Stimulated activated CD8-positive, alpha-beta memory T cell treated with anti-CD3 and anti-CD28 coated beads, Interleukin-12 subunit alpha, Interleukin-12 subunit beta, amount 100 ng/mL, for 4 hours (primary cell): ENCODE measurements at places on chromosomes 16 and 17.

DNA sequence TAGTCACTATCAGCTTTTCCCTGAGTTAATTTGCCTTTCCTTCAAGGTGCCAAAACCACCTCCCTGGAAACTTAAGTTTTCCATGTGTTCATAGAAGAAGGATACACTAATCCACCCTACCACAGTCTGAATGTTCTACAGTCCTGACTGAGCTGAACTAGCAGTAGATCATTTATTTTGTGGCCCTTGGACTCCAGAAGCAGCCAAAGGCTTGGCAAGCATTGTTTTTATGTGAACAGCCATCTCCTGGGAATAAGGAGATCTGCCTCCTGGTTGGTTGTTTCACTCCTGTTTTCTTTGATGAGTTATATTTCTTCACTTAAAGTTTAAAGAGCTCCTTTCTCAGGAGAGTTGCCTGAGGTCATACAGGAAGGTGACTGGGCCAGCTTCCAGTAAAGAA is 634.6 kb upstream of the SOX9 start:
- DNase-seq = no peak

DNA sequence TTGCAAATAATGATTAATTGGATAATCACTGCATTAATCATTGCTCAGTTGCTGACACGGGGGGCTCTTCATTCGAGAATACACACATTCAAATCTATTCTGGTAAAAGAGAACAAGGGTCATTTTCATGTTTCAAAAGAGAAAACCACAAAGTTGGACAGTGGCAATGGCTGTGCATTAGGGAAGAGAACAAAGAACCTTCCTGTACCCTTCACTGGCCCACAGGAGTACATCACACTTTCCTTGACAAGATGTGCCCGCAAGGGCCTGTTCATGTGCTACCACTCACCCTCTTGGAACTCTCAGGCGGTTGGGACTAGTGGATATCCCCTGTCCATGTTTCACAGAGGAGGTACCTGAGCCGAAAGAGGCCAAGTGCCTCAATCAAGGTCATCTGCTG is 223.2 kb downstream of the ZFHX3 start:
- DNase-seq = no peak

DNA sequence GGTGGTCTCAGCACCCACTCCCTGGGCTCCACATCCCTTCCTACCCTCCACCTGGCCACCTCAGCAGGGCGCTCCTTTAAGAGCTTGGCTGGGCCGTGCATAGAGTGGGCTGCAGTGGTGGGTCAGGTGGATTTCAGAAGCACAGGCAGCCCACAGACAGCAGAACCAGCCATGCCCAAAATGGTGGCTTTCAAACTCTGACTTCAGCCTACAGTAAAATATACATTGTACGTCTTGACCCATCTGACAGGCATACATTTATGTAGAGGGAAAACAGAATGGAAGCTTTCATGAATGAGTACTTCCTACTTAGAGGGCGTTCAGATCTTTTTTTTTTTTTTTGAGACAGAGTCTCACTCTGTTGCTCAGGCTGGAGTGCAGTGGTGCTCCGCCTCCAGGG is 26.0 kb upstream of the LASP1NB start:
- DNase-seq = no peak

DNA sequence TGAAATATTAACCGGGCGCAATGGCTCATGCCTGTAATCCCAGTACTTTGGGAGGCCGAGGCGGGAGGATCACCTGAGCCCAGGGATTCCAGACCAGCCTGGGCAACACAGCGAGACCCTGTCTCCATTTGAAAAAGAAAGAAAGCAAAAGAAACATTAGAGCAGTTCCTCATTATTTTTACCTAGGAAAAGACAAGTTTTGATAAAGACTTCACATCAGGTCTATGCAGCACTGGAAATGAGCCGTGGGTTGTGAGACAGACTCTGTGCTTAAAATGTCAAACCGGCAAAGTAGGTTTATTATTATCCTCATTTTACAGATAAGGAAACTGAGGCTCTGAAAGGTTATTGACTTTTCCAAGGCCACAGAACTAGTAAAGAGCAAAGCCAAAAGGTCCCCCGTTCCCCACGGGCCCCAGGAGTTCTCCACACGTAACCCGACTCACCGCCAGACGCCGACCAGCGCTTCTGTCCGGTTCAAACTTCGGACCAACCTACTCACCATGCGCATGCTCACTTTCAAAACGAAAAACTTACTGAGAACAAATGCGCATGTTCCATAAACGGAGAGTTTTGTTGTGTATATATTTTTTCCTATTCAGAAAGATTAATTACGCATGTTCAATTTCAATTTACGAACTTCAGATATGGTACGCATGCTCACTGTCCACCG is 356 bp downstream of the TUBD1 start:
- no peak for DNase-seq

GRCh38 chr17:31824766-31825360 is 34.2 kb downstream of the COPRS start:
- DNase-seq = no peak

GRCh38 chr16:12210925-12211869 is 234.7 kb downstream of the SNX29 start:
- DNase-seq = no peak

DNA sequence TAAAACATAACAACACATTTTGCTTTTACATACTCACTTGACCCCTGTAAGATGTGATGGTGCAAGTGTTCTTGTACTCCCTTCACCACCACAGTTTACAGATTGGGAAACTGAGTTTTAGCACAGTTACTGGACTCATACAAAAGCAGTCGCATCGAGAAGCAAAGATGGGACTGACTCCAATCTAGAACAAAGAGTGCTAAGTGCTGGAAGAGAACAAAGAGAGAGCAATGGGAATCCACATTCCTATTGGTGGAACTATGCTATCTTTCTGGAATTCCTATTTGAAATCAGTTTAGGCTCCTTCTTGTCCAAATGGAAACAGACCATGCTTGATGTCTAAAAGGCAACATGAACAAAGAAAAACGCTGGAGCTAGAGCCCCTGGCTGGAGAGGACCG is 9.1 kb downstream of the TOM1L2 start:
- DNase-seq = no peak

- no peak for DNase-seq
Measured at GRCh38 chr16:21116148-21116693, 34.4 kb downstream of the DNAH3 start.

DNA sequence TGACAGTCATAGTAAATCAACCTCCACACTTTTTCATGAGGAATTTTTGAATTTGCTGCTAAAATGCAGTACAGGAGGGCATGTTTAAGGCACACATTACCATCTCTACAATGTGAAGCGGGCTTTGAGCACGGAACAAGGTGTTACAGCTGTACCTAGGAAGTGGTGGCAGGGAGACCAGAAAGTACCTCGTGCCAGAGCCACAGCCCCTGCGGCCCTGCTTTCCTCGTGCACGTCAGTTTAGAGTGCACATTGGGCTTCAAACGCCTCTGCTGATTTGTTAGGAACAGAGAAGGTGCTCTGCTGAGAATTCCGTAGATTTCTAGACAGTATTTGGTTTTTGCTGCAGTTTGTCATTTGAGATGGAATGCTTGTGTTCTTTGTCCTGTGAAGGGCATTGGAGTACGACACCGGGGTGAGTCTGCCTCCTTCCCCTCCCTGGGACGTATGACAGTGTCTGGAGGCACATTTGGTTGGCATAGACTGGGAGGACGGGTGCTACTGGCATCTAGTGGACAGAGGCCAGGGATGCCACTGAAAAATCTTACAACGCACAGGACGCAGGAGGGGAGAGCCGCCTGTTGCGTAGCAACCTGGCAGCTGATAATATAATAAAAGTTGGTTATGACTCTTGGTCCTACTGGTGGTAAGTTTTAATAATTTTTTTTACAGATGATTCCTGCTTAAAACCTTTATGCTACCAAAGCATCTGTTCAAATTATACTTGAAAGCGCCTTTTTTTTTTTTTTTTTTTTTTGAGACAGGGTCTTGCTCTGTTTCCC is 9.1 kb downstream of the FOXK2 start:
- DNase-seq = no peak

DNA sequence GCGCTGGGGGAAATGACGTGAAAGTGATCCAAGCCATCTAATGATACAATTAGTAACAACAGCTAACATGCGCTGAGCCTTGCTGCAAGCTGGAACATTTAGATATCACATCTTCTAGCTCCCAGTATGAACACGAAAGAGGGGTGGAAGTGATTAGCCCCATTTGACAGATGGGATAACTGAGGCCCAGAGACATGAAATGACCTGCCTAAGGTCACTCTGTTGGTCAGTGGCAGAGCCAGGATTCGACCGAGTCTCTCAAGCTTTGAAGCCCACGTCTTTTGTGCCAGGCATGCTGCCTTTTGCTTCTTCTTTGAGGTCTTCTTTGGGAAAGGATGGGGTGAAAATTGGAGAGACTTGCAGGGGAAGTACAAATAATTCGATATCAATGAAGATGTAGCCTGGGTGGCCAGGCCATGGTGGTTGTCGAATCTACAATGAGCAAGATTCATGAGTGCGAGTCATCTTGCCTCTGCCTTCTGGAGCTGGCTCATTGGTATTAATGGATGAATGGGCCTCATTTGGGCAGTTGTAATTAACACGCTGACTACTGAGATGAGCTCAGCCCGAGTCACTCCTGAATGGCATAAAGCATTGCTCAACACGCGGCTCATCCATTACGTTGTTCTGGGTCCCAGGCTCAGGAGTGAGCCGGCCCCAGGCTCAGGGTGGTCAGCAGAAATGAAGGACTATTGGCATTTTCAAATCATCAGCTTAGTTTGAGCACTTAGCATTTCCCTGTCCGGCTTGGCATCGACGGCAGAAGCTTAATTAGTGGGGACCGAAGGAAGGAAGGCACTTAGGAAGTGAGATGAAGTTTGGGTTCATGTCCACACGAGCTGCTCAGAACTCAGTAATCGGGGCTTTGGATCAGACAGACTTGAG is 28.0 kb upstream of the GPRC5B start:
- DNase-seq = no peak

DNA sequence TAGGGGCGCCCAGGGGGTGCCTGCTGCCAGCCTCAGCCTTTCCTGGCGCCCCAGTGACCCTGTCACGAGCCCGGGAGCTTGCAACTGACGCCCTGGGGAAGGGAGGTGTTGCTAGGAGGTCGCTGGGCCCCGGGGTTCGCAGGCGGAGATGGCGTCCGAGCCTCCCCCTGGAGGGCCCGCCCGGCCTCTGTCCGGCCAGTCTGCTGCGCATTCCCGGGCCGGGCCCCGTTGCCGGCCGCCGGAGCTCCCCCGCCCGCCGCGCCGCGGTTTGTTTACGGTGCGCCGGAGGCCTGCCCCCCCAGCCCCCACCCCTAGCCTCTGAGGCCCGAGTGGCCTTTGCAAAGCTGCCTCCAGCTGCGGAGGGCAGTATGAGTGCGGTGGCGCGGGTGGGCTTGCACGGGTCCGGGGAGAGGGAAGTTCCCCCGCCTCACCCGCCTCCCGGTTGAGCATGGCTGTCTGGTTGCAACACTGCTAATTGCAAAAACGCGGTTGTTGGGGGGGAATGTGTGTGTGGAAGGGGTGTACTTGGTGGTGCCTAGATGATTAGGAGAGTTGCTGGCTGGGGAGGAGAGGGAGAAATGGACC is 514 bp downstream of the THRA start:
- DNase-seq = no peak

GRCh38 chr17:4201226-4201625 is 58.2 kb downstream of the CYB5D2 start:
- DNase-seq = no peak

- DNase-seq = no peak
Measured at GRCh38 chr16:9170470-9170869, 79.0 kb downstream of the HAPSTR1 start.

DNA sequence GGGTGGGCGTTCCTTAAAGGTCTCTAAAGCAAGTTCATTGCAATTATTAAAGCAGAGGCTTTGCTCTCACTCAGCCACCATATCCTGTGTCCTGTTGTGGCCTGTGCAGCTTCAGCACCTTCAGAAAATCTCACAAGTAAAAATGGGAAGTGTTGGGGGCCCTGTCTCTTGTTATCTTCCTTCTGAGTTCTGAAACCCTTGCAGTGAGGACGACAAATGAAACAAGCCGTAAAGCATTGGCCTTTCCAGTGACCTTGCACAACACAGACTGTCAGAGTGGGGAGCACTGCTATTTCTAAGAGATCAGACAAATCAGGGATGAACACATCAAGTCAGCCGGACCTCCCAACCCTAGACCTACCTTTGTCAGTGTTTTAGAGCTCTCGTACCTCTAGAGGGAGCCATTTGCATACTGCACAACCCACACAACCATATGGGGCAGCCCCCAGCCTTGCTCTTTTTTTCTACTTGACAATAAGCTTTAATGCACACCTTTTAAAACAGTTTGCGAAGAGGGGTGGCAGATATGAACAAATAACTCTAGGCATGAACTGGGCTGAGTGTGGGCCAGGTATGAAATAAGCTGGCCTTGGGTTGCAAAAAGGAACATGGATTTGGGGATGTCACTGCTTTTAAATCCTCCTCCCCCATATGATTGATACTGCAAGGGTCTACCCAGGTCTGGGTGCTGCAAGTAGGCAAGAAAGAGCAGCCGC is 89.8 kb downstream of the KATNIP start:
- DNase-seq = no peak

DNA sequence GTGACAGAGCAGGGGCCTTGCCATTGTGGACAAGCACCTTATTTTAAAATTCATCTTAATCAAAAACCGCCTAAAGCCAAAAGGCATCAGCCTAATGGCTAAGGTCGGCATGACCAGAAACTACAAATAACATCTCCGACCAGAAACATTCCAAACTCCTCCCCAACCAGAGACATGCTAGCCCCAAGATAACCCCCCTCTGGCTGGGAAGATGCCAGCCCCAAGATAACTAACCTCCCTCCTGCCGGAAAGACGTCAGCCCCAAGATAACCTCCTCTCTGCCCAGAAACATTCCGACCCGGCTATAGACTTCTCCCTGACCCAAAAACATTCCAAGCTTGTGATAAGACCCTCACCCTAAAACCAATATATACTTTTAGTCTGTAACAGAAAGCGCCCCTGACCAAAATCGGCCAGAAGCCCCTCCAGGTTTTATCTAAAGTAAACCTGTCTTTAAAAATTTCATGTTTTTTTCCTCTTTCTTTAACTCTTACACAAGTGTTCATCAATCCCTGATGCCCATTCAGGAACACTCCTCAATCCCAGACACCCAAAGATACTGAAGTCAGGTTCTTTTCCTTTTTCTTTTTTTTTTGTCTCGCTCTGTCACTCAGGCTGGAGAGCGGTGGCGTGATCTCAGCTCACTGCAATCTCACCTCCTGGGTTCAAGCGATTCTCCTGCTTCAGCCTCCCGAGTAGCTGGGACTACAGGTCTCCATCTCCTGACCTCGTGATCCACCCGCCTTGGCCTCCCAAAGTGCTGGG is 32.7 kb downstream of the TLE7 start:
- no peak for DNase-seq

- no peak for DNase-seq
Measured at GRCh38 chr17:72465191-72466024, 344.6 kb downstream of the SOX9 start.

- no peak for DNase-seq
Measured at GRCh38 chr16:77850636-77851333, 62.4 kb downstream of the VAT1L start.

- no peak for DNase-seq
Measured at GRCh38 chr16:57711346-57711745, 16.7 kb downstream of the DRC7 start.
